ENCODE measurements at places on chromosomes 6 and 20. TPM values are rescaled to one million over a fixed set of nuclear protein-coding genes. Genes with fewer than 3 reads are reported as not detected.

The PAK5 gene
- 0.10 TPM for total RNA-seq

The SALL4 gene
- total RNA-seq: 65.4 TPM

The GDAP1L1 gene
- total RNA-seq: 1.7 TPM

DNA sequence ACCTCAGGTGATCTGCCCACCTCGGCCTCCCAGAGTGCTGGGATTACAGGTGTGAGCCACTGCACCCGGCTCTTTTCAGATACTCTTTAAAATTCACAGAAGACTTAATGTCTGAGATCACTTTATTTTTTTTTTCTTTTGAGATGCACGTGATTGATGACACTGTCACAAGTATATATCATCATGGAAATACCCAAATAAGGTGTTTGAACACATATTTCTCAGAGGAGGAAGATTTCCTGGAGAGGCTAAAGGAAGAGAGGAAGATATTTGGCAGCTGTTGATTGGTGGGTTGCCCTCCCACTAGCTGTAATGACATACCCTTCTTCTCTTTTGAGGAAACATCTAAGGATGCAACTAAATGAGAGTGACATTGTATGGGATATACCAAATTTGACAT lies 225.9 kb upstream of the CITED2 start:
- DNase-seq: no peak

- DNase-seq: no peak
These were observed 54.1 kb downstream of the VEGFA start for GRCh38 chr6:43823879-43824702.

DNA sequence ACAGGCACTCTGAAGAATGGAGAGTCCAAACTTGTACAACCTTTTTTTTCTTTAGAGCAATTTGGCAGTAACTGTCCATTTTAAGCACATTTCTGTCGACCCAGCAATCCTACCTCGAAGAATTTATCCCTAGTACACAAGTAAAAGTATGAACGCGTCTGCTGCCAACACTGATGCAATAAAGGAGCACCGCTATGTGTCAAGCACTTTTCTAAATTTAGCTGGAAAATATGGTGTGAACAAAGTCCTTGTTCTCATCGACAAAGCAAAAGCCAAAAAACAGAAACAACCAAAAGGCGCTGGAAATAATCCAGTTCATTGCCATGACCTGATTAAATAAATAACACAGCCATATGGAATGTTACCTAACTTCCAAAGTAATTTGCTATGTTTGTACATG lies 1.1 kb downstream of the DPM1 start:
- no peak for DNase-seq

GRCh38 chr20:2559279-2559626 lies 22.9 kb downstream of the TMC2 start:
- no peak for DNase-seq

DNA sequence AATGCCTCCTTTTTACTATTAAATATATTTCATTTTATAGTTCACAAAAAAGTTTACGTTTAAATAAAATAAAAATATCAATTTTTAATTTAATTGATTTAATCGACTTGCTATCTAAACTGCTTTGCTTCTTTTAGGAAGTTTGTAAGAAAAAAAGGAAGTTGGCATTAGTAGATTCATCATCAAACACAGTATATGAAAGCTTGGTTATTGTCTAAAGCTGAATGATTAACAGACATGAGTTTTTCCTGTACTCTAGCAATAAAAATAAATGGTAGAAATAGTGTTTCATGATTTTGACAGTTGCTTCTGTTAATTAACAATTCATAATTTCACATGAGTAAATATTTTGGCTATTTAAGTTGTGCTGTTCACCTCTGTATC lies 1285.5 kb upstream of the GJE1 start:
- no peak for DNase-seq

GRCh38 chr6:63058601-63059000 lies 152.7 kb upstream of the FKBP1C start:
- no peak for DNase-seq

DNA sequence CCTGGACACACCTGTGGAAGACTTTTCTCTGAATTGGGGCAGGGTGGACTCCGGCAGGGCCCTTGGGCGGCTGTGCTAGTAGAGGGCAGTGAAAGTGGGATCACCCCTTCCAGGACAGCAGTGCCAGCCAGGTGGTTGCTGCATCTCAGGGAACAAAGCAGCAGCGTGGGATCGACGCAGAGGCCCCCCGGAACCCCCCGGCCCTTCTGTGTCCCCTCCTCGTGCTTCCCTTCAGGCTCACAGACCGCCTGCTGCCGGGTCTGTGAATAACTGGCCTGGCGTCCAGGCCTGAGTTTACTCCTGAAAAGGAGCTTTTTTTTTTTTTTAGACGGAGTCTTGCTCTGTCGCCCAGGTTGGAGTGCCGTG lies 8.9 kb upstream of the DNAJC5 start:
- no peak for DNase-seq

- no peak for DNase-seq
These were observed 3.7 kb downstream of the SCGN start for GRCh38 chr6:25655723-25656122.

DNA sequence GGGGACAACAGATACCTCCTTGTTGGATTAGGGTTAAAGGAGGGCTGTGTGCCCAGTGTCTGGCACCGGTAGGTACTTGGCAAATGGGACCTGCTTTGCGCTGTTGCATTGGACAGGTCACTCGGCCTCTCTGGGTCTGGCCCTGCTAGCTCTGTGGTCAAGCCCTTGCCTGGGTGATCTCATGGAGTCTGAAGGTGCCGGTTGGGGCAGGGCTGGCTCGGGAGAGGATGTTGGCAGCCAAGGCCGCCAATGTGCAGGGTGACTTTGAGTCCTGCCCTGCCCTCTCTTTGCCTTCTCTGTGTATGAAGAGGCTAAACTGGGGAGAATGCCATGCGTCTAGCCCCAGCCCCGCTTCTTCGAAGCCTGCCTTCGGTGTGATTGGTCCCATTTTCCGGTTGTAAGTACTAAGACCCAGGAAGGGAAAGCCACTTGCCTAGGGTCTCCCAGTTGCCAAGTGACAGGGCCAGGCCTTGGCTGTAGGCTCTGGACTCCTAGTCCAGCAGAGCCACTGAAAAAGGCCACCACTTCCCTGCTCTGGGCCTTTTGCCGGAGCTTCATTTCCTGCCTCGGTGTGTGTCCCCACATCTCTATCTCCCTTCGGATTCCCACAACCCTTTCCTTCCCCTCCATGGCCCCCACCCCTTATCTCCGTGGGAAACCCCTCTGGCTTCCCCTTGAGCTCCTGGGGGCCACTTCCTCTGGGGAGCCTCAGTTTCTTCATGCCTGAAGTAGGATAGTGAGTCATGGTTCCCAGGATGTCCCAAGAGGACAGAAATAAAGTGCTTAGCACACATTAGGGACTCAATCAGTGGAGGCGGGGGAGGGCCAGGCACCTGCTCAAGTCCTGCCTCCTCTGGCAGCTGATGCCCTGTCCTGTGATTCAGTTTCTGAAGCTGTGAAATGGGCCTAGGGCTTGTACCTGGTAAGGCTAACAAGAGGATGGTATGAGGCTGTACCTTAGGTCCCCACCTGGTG lies 3.9 kb downstream of the SRC start:
- no peak for DNase-seq

- no peak for DNase-seq
These were observed 38.7 kb downstream of the IL20RA start for GRCh38 chr6:137006056-137006455.

- no peak for DNase-seq
These were observed 25.2 kb downstream of the SNX14 start for GRCh38 chr6:85568411-85568810.

All from endothelial cell (in vitro differentiated cells).